ENCODE measurements at places on chromosomes 13 and 19.
A peak's percentile ranks its signal among the peaks of the same experiment; 100 is the strongest.

- no peak for DNase-seq
Observed at GRCh38 chr13:45873491-45874325, 22.2 kb upstream of the SIAH3 start.

GRCh38 chr13:102191951-102192502 lies 209.8 kb downstream of the FGF14 start:
- no peak for DNase-seq

DNA sequence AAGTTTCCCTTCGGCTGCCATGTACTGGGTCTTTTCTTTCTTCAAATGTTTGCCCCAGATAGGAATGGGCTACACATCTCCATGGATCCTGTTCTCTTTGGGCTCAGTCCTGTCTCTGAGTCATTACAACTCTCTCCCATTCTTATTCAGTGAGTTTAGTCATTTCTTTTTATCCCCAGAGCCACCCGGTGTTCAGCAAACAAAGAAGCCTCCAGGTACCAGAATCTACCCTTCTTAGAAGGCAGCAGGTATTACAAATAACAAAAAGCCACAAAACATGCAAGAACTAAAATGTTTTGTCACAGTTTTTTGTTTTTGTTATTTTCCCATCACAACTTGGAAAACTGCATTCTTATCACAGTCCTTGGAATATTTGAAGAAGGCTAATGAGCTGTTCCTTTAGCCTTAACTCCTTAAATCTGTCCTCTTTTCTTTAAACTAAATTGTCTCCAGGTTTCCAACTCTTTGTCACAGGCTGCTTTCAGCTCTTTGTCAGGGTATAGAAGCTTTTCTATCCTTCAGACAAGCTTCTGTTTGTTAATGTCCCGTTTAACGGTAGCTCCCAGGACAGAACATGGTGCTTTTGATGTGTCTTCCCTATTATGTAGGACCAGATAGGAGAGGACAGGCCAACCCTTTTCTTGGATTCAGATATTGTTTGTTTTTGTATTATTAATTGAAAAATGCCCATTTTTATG lies 215.5 kb upstream of the HTR2A start:
- DNase-seq = no peak

DNA sequence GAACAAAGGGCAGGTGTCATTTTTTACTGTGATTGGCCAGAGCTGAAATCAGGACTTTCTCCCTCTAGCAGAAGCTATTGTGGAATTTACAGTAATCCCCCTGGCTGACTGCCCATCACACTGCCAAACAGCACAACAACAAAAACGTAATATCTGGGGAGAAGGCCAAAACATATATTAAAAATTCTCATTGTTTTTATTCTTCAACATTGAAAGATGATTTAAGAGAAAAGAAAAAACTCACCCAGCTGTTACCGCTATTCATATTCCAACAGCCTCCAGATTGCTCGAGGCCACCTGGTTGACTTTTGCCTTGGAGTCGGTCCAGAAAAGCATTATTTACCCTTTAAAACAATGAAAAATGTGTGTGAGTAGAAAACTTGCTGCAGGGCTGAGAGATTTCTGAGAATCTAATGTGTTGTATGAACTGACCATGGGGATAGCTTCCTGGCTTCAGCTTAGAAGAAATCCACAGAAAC lies 97.2 kb downstream of the EPSTI1 start:
- DNase-seq = no peak

DNA sequence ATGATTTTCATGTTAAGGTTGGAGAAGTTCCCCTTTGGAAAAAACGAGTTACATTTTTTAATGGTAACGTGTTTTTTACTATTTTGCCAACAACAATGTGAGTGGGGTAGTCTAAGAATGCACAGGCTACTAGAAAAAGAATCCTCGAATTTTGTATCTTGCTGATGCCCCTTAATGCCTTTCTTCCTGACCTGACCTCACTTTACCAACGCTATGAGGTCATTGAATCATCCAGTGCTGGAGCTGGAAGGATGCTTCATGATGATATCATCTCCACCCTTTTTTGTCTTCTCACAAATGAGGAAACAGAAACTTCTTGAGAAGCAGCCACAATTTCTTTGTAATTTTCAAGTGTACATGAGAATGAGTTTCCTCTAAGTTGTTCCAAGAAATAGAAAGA lies 8.2 kb upstream of the UBL3 start:
- DNase-seq = no peak

GRCh38 chr13:49466292-49466838 lies 22.3 kb downstream of the SETDB2 start:
- no peak for DNase-seq

DNA sequence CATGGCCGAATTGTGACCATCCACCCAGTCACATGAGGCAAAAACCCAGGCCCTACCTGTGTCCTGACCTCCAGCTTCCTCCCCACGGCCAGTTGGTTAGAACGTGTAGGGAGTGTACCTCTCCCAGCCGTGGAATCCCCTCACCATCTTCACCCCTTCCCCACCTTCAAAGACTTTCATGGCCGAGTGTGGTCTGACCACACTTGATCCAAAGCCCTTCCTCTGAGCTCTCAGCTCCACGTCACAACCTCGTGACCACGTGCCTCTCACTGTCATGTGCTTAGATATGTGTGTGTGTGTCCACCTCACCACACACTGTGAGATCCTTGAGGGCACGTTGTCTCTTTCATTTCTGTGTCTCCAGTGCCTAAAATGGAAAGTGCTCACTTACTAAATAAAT lies 48.6 kb upstream of the UBE2L5 start:
- DNase-seq = no peak

DNA sequence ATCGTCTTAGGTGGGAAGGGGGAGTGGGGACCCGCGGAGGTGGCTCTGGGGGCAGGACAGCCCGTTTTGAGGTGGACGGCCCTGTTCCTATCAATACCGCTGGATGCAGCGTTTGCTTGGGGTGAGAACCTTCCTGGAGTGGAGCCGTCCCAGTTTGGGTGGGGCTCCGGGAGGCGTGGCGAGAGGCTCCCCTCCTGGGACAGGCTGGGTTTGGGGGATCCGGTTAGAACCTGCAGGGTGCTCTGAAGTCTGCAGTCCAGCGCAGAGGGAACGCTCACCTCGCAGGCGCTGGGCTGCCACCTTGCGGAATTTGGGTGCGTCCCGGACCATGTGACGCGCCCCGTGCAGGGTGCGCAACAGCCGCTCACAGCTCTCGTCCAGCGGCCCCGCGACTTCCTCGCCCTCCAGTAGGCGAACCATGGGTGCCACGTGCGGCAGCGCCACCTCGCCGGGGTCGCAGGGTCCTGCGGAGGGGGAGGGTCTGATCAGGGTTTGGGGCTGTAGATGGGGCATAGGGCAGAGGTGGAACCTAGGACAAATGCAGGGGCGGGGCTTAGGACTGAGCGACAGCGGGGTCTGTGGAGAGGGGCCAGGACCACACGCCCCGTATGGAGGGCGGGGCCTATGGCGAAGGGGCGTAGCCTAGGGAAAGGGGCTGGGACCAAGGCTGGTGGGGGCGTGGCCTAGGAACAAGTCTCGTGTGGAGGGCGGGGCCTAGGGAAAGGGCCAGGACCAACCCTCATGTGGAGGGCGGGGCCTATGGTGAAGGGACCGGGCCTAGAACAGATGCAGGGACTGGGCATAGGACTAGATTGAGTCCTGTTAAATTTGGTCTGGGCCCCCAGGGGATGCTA lies 13.8 kb downstream of the SH2D3A start:
- no peak for DNase-seq

DNA sequence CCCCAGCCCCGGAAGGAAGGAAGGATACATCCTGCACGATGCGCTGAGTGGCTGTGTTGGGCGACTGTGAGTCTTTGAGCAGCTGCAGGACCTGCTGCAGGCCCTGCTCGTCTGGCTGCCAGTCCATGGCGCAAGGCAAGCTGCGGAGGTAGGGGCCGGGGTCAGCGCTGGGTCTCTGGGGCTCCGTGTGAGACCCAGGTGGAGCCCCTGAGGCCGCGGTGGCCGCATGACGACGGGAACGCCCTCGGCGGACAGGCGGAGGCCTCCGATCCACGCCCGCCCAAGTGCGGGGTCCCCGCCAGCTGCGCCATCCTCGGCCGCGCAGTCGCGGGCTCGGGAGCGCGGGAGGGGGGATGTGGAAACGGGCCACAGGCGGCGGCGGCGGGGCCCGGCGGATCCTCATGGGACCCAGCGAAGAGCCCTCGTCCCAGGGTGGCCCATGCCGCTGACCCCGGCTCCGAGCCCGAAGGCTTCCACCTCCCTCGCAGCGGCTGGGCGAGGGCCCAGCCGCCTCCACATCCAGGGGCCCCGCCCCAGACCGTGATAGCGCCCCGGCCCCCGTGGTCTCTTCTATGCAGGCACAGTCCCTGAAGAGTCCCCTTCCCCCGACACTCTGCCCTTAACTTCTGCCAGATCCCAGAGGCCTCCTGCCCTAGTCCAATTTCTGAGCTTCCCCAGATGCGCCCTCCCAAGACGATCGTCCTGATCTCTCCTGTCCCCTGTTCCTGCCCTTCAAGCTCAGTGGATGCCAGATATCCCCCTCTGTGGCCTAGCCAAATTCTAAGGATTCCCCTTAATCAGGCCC lies 2.7 kb downstream of the TNPO2 start:
- DNase-seq = peak; percentile 21

- no peak for DNase-seq
Observed at GRCh38 chr19:45574526-45574925, 10.1 kb downstream of the OPA3 start.

- no peak for DNase-seq
Observed at GRCh38 chr13:61214551-61214950, 201.1 kb downstream of the PCDH20 start.

GRCh38 chr19:45423589-45424190 lies at the start of gene ERCC1:
ERCC1 (minus strand) TSS chr19:45423917; CDS start chr19:45423374, 543 bp downstream.
- DNase-seq = peak; percentile 95

- DNase-seq = no peak
Observed at GRCh38 chr19:38267761-38268483, 3.5 kb downstream of the SPINT2 start.

GRCh38 chr13:31236211-31236786 lies 36.5 kb downstream of the B3GLCT start:
- DNase-seq = no peak

GRCh38 chr13:81872581-81872980 lies 1531.7 kb upstream of the SPRY2 start:
- DNase-seq = no peak

DNA sequence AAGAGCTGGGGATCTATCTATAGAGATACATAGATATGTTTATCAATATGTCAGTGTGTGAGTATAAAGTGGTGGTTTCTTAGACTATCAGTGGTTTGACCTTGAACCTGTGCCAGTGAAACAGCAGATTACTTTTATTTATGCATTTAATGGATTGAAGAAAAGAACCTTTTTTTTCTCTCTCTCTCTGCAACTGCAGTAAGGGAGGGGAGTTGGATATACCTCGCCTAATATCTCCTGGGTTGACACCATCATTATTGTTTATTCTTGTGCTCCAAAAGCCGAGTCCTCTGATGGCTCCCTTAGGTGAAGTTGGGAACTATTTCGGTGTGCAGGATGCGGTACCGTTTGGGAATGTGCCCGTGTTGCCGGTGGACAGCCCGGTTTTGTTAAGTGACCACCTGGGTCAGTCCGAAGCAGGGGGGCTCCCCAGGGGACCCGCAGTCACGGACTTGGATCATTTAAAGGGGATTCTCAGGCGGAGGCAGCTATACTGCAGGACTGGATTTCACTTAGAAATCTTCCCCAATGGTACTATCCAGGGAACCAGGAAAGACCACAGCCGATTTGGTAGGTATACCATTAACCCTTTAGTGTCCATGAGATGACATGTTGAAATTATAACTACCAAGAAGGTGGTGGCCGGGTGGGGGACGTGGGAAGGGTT lies 880 bp downstream of the FGF9 start:
- DNase-seq = no peak

DNA sequence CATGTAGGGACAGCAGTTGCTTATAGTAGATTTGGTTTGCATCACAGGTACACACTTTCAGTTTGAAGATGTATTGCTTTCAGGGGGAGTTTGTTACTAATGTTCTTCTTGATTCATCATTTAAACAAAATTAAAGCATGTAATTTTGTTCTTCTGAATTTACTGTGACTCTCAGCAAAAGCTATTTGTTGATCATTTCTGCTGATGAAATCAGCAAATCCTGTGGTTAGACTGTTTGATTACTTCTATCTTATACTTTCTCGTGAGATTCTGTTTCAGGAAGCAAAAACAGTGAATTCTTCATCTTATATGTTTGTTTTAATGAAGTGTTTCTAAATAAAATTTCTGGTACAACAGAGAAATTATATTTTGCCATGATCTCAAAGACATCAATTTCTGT lies 497.6 kb downstream of the GPC6 start:
- DNase-seq = no peak

DNA sequence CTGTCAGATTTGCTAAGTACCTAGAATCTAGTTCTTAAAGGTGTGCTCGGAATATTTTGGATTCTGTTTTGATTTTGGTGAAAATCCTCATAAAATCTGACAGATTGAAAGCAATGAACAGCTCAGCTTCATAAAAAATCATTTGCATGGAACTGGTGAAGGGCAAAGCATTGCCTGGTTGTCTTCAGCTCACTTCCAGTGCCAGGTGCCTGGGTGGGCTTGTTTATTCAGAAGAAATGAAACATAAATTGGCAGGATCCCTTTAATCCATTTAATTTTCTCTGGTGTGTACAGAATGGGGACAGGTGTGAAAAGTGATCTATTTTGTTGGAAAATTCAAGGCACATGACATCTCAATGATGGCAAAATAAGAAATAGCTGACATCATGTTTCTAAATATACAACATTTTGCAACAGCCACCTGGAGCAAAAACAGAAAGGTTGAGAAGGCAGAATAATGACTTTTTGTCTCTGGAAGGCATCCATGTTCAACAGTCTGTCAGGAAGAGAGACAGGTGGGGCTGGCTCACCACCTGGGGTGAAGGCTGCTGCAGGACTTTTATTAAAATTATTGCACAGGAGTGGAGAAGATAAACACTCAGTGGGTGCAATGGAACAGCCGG lies 52.2 kb downstream of the RFC3 start:
- DNase-seq = no peak

GRCh38 chr19:16736709-16737108 lies 17.1 kb downstream of the NWD1 start:
- no peak for DNase-seq

- peak; percentile 71 for DNase-seq
Observed at GRCh38 chr13:51764184-51765141, 39.5 kb downstream of the DHRS12 start.

GRCh38 chr19:40605216-40605971 lies 4.2 kb downstream of the LTBP4 start:
- DNase-seq = peak; percentile 53

DNA sequence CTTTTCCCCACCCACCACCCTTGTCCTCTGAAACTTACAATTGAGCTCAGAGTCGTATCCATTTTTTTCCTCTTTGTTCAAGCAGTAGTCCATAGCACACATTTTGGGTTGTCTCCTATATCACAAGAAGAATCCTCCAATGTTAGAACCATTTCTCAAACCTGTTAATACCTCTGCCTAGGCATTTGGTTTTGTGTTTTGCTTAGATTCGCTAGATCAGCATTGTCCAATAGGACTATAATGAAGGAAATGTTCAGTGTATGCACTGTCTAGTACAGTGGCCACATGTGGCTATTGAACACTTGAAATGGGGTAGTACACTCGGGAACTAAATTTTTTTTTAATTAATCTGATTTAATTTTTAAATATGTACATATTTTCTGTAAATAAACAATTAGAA lies 12.6 kb downstream of the DPY19L3 start:
- DNase-seq = no peak
